Activated naive CD4-positive, alpha-beta T cell (primary cell): ENCODE measurements at places on chromosomes 3 and 15.
A peak's percentile ranks its signal among the peaks of the same experiment; 100 is the strongest.

DNA sequence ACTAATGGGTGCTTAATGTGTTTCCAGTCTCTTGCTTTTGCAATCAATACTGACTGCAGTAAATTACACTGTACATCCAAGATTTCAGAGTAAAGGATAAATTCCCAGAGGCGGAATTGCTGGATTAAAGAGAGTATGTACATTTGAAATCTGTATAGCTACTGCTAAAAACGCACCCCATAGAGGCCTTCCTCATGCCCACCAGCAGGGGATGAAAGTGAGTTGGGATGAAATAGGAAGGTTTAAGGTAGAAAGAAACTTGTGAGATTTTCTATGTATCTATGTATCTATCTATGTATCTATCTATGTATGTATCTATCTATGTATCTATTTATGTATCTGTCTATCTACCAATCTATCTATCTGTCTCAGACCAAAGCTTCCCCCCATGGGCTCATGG, 28.4 kb downstream of the TMEM44 start:
- DNase-seq = no peak

DNA sequence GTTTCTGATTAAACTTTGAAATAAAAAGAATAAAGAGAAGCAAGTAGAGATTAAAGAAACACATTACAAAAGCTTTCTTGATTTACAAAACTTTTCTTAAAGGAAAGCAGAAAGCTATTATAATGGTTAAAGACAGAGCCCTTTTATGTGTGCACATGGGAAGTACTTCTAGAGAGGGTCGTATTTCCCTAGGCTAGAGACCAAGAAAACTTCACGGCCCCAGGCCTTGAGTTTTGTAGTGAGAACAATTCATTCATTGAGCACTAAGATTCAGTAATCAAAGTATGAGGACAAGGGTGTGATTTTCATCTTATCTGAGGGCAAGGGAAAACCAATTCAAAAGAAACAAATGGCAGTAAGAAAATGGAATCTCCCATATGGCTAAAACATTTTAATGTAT, 854.1 kb downstream of the ROBO1 start:
- DNase-seq = no peak

DNA sequence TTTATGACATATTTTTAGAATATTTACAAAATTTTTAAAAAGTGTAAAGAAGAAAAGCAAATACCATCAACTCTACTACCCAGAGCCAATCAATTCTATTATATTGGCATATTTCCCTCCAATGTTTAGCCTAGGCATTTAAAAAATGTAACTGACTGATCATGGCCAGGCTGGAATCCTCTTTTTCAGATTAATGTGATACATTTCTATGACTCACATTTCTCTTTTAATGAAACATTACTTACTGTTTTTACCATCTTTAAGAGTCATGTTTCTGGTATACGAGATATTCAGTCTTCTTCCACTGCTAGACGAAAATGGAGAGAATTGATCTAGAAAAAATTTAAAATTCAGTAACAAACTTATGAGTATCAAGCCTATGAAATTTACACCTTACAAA, 53.4 kb upstream of the DCUN1D1 start:
- no peak for DNase-seq

DNA sequence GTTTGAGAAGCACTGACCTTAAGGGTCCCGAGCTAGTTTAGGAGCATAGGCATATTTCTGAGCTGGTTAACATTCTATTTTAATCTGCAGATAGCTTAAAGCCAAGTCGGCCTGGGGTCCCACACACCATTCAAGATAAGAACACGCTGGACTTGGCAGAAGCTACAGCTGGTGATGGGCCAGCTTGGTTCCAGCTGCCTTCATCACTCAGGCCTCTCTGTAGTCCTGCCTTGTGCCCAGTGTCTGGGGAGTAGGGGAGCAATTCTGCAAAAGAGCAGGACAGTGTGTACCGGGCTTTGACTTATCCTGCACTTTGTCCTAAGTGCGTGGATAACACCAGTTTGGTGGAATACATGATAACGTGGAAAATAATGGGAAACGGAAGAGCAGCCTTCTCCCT, 164.5 kb downstream of the MEGF11 start:
- no peak for DNase-seq

GRCh38 chr3:99500485-99500884, 137.9 kb upstream of the COL8A1 start:
- no peak for DNase-seq

DNA sequence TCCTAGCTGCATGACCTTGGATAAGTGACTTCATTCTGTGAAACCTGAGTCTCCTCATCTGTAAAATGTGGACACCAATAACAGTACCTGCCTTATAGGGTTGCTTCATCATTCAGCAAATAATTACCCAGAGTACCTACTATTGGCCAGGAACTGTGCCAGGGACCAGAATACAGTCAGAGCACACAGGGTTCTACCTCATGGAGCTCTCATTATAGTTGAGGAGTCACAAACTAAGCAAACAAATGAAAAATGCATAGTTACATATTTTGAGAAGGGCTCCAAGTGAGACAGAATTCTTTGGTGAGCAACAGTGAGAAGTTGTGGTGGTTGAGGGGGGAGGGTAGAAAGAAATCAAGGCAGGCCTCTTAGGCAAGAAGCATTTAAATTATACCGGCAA, 308.6 kb upstream of the WNT5A start:
- DNase-seq = no peak

DNA sequence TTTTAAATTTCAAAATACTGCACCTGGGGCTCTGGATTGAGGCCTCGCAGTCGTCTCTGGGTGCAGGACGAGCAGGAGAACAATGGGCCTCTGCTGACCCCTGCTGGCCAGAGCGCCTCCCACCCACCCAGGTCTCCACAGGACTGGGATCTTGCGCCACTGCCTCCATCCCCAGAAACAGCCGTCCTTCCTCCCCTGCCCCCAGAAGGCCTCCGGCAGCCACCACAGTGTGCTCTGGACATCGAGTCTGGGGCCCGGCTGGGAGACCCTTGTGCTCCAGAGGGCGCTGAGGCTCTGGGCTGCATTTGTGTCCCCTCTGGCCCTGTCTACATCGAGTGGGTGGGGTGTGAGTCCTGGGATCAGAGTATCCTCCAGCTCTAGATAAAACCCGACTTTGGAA, 6.7 kb upstream of the ACSBG1 start:
- peak; percentile 41 for DNase-seq

GRCh38 chr3:141940194-141940776, 63.8 kb downstream of the ATP1B3 start:
- DNase-seq = no peak

- no peak for DNase-seq
Observed at GRCh38 chr15:25810631-25811091, 52.5 kb downstream of the ATP10A start.

DNA sequence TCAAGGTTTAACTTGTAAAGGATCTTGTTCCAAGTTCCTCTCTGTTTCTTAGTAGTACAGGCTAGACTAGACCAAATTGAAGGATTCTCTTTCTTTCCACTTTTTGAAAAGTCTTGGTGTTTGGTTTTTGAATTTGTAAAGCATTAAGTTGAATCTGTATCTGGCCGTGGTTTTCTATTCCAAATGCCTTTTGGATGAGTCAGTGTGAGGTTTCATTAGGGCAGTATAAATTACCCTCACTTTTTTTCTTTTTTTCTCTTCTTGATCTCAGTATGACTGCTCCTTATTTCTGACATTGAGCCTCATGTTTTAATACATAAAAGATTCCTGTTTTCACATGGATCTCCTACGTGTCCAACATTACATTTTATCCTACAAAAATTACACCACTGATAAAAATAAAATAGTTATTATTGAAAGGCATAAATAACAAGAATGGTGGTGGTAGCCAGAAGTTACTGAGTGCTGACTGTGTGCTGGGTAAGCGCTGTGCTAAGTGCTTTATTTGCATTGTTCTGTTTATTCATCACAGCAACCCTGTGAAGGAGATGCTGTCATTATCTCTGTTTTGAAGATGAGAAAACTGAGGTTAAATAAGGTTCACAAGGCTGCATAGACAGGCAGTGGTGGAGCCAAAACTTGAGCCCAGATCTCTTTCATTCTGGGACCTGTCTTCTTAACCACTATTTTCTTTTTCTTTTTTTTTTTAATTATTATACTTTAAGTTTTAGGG, 48.3 kb downstream of the MITF start:
- no peak for DNase-seq

DNA sequence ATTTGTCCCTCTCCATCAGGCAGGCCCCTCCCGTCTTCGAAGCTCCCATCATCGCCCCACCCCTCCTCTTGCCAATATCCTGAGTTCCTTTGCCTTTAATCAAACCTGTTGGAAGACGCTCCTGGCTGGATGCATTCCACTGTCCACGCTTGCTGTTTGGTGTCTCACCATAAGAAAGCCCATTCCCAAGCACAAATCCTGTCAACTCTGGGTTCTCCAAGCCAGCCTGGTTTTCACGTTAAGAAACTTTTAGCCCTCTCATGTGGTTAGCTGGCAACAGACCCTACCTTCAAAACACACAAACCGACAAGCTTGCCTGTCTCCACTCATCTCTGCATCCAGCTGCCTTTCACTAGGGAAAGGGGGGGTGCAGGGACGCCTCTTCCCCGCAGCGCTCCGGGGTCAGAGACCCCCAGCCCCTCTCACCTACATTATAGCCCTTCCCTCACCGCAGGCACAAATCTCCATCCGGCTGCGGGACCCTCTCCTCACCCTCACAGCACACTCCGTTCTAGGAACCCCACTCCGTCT, 1.1 kb downstream of the GORASP1 start:
- no peak for DNase-seq
